ENCODE measurements at places on chromosomes 5 and 9.

DNA sequence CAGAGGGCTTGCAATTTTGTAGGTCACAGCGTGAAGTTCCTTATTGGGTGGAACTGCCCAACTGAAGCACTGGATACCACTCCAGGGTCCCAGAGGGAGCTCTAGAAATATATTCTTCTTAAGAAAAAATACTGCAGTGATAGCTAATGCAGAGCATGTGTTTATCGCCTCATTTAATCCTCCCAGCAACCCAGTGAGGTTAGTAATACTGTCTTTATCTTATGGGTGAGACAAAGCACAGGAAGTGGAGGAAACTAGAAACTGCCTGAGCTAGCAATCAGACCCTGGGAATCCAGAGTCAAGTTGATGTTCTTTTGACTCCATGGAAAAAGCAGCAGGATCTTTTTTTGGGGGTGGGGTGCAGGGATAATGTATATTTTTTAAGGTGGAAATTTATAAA is 153.3 kb downstream of the PJA2 start:
- H3K27ac ChIP-seq = no peak overlapping the region
- no peaks in the 10 kb centered on the region for H3K4me1 ChIP-seq
- no peak overlapping the region for H3K4me3 ChIP-seq
- no peak for DNase-seq

DNA sequence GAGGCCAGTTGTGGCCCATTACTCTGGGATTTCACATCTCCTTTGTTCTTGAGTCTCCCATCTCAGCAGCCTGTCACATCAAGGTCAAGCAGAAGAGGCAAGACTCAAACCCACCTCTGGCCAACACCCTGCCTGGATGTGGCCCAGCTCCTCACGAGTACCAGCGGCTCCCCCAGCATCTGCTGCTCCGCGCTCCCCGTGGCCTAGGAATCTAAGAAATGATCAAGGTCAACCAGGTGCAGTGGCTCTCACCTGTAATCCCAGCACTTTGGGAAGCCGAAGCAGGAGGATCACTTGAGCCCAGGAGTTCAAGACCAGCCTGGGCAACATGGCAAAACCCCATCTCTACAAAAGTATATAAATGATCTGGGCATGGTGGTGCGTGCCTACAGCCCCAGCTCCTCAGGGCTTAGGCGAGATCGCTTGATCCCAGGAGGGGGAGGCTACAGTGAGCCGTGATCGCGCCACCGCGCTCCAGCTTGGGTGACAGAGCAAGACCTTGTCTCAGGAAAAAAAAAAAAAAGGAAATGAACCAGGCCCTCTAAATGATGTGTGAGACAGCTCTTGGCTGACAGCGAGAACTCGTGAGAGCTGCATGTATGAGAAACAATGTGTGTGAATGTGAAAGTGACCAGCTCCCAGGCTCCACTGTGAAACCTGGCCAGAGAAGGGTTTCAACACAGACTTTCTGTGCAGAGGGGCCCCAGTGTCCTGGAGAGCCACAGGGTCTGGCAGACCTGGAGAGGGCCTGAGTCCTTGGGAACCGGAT is 61.6 kb upstream of the ANGPTL2 start:
- no peak overlapping the region for H3K27ac ChIP-seq
- no peaks in the 10 kb centered on the region for H3K27me3 ChIP-seq
- peaks cover 4% of the 10 kb centered on the region for H3K4me1 ChIP-seq
- DNase-seq = no peak

DNA sequence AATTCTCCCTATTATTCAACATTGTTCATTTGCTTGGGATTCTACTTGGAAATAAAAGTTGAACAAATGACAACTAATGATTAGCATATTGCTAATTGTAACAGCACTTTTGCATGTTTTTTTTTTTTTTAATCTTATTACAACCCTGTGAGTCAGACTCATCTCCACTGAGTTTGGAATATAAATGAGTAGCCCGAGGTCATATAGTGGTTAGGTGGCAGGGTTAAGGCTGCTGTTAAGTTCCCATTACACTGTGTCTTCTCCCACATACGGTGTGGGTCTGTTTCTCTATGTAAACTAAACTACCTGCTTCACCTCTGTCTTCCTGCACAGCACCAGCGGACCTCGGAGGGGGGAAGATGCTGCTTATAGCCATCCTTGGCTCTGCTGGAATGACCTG is 92.4 kb downstream of the EQTN start:
- H3K36me3 ChIP-seq = no peaks in the 10 kb centered on the region
- no peak overlapping the region for H3K4me3 ChIP-seq
- no peaks in the 10 kb centered on the region for H3K27me3 ChIP-seq
- no peaks in the 10 kb centered on the region for H3K4me1 ChIP-seq

- DNase-seq = no peak
- no peaks in the 10 kb centered on the region for H3K27me3 ChIP-seq
- H3K4me3 ChIP-seq = no peak overlapping the region
Observed at GRCh38 chr5:173772384-173773059, 115.6 kb upstream of the CPEB4 start.

DNA sequence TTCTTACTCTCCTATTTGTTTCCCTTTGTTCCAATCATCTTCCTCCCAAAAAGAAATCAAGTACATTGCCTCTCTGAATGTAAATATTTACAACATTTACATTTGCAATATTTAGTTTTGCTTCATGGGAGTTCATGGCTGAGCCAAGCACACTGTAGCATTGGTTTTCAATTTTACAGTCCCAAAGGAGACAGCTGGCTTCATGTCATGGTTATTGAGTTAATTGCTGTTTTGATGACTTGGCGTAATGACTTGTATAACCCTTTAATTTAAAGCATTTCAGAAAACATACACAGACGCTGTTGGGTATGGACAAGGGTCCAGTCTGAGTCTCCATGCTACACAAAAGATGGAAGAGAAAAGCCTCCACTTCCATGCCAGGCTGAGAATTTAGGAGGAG is 25.6 kb upstream of the VLDLR start:
- H3K4me1 ChIP-seq = no peaks in the 10 kb centered on the region
- H3K4me3 ChIP-seq = no peak overlapping the region
- DNase-seq = no peak
- H3K27me3 ChIP-seq = no peaks in the 10 kb centered on the region
- no peak overlapping the region for H3K27ac ChIP-seq
- no peaks in the 10 kb centered on the region for H3K36me3 ChIP-seq

DNA sequence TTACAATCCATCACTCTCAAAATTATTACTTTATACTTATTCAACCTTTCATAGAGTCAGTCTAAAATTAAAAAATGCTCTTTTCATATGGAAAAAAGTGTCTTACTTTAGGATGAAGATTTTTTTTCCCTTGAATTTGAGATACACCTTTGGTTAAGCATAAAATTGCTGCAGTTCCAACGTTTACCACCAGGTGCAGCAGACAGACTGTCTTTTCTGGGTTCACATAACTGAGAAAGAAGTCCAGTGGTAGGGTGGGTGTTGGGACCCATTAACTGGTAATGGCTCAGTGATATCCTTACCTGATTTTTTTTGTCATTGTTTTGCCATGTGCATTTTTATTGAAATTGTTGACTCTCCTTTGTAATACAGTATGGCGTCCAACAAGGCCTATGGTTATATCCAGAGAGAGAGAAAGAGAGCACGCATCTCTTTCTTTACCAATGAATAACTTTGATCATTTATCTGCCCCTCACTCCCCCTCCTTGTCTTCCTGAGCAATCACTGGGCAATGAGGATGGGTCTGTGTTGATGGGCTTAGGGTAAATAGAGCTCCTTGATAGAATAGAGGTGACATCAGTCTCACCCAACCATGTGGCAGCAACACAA is 98.4 kb downstream of the FBXL7 start:
- no peaks in the 10 kb centered on the region for H3K36me3 ChIP-seq
- DNase-seq = no peak
- no peaks in the 10 kb centered on the region for H3K4me1 ChIP-seq
- H3K27ac ChIP-seq = no peak overlapping the region
- H3K27me3 ChIP-seq = no peaks in the 10 kb centered on the region

DNA sequence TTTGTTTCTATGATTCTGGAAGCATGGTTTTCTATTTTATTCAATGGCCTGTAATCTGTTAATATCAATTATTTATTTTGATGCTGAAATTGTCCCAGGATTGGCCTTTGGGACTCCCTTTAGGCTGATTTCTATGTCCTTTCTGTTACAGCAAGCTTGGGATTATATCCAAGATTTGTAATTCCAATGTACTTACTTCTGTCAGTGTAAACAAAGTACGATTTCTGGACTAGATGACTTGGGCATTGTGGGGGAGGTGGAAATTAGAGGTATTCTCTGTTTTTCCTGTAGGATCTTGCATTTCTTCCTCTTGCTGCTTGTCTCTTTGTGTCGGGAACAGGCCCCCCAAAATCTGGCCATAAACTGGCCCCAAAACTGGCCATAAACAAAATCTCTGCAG is 3.7 kb downstream of the PCDHGA12 start:
- DNase-seq = no peak
- no peaks in the 10 kb centered on the region for H3K27me3 ChIP-seq
- no peaks in the 10 kb centered on the region for H3K4me1 ChIP-seq

DNA sequence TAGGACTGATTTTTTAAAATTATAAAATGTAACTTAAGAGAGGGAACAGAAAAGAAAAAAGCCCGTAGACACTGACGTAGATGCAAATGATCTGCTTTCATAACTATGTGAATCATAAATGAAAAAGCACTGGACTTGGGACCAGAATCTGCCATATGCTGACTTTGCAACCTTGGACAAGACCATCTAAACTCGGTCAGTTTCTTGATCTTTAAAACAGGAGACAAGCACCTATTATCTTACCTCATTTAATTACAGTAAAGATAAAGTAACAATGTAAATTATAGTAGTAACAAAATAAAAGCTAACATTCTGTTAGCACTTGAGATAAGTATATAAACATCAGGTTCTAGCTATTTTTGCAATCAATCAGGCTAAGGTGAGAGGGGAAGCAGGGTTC is 20.0 kb downstream of the FBXW2 start:
- peaks cover 5% of the 10 kb centered on the region for H3K4me1 ChIP-seq
- no peak for DNase-seq
- H3K4me3 ChIP-seq = no peak overlapping the region
- H3K27me3 ChIP-seq = no peaks in the 10 kb centered on the region

DNA sequence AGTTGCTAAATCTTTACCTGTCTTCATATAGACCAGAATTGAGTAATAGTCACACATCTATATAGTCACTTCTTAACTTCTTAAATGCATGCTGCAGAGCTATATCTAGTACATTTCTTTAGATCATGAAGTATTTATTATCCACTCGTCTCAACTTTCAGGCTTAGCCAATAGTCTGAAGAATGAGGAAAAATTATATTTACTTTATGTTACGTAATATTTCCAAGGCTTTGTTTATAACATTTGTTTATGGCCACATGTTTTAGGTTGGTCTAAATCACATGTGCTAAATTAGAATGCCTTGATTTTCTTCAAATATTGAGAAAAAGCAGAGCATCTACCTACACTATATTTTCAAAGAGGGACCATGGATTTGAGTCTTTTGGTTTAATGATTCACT is 47.2 kb upstream of the RGMB start:
- no peaks in the 10 kb centered on the region for H3K36me3 ChIP-seq
- no peak overlapping the region for H3K4me3 ChIP-seq
- no peaks in the 10 kb centered on the region for H3K4me1 ChIP-seq
- H3K27me3 ChIP-seq = no peaks in the 10 kb centered on the region
- no peak for DNase-seq

GRCh38 chr5:111535879-111536549 is 23.7 kb upstream of the STARD4 start:
- no peaks in the 10 kb centered on the region for H3K27me3 ChIP-seq
- H3K4me3 ChIP-seq = no peak overlapping the region
- DNase-seq = no peak
- no peaks in the 10 kb centered on the region for H3K4me1 ChIP-seq
- no peak overlapping the region for H3K27ac ChIP-seq

GRCh38 chr5:3825531-3826451 is 230.2 kb downstream of the IRX1 start:
- DNase-seq = no peak
- H3K27ac ChIP-seq = no peak overlapping the region
- no peak overlapping the region for H3K4me3 ChIP-seq
- no peaks in the 10 kb centered on the region for H3K36me3 ChIP-seq
- H3K27me3 ChIP-seq = no peaks in the 10 kb centered on the region

DNA sequence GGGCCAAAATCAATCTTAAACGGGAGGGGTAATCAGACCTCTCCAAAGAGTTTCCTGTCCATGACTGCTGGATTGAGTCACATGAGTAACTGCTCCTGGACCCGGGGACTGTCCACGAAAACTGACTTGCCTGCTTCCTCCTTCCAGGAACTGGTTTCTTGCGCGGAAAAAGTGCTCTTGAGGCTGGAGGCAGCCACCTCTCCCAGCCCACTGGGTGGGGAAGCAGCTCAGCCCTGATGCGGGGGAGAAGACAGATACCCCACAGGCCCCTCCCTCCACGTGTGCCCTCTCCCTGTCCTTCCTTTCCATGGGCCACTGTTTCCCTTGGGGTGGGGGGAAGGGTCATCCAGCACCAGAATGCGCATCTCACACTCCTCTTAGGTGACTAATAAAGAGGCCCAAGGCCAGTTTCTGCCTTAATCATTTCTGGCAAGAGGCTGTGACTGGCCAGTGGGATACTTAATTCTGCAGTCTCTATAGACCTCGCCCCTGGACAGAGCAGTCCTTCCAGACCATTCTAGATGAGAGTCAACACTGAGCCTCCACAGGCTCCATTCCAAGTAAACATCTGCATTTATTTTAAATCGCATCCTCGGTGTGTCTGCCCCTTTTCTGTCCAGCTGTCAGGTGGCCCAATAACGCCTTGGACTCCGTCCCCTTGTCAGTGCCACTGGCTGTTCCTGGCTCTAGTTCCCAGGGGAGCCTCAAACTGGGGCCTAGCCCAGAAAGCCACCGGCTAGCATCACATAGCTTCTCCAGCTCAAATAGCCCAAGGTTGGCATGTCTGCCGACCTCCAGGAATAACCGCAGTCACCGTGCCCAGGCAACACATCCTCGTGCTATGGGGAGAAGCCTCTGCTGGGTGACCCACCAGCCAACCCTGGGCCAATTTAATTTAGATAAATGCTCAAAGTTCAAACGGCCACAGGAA is 12.0 kb downstream of the REXO4 start:
- peaks cover 11% of the 10 kb centered on the region for H3K36me3 ChIP-seq
- H3K4me1 ChIP-seq = no peaks in the 10 kb centered on the region
- no peak overlapping the region for H3K4me3 ChIP-seq
- no peaks in the 10 kb centered on the region for H3K27me3 ChIP-seq

DNA sequence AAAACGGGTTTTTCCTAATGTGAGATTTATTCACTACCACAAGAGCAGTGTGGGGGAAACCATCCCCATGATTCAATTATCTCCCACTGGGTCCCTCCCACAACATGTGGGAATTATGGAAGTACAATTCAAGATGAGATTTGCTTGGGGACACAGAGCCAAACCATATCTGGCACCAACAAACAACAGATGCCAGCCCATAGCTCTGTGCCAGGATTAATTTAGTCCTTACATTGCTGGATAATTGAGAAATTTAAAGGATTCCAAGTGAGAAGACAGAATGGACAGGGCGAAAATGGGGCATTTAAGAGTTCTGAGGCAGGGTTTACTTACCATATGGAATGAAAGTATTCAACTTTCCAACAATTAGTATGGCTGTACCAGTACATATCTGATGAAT is 30.8 kb upstream of the DNAH5 start:
- H3K27ac ChIP-seq = no peak overlapping the region
- no peak for DNase-seq
- H3K27me3 ChIP-seq = no peaks in the 10 kb centered on the region
- H3K4me3 ChIP-seq = no peak overlapping the region
- H3K4me1 ChIP-seq = no peaks in the 10 kb centered on the region
- no peaks in the 10 kb centered on the region for H3K36me3 ChIP-seq

- H3K27ac ChIP-seq = no peak overlapping the region
- no peak overlapping the region for H3K4me3 ChIP-seq
- H3K27me3 ChIP-seq = no peaks in the 10 kb centered on the region
- no peaks in the 10 kb centered on the region for H3K36me3 ChIP-seq
Observed at GRCh38 chr5:60604771-60605170, 95.2 kb downstream of the DEPDC1B start.

- H3K27ac ChIP-seq = peak overlapping the region; percentile 89
- peaks cover 49% of the 10 kb centered on the region for H3K4me1 ChIP-seq
- H3K36me3 ChIP-seq = no peaks in the 10 kb centered on the region
Observed at GRCh38 chr5:172860520-172861443, 26.7 kb downstream of the ERGIC1 start.
